ENCODE measurements at places on chromosomes 11 and 22.

GRCh38 chr11:113818426-113818825, 38.8 kb downstream of the CLDN25 start:
- no peak for DNase-seq

- DNase-seq, result no peak
Measured at GRCh38 chr22:26025626-26026025, 143.6 kb upstream of the SEZ6L start.

DNA sequence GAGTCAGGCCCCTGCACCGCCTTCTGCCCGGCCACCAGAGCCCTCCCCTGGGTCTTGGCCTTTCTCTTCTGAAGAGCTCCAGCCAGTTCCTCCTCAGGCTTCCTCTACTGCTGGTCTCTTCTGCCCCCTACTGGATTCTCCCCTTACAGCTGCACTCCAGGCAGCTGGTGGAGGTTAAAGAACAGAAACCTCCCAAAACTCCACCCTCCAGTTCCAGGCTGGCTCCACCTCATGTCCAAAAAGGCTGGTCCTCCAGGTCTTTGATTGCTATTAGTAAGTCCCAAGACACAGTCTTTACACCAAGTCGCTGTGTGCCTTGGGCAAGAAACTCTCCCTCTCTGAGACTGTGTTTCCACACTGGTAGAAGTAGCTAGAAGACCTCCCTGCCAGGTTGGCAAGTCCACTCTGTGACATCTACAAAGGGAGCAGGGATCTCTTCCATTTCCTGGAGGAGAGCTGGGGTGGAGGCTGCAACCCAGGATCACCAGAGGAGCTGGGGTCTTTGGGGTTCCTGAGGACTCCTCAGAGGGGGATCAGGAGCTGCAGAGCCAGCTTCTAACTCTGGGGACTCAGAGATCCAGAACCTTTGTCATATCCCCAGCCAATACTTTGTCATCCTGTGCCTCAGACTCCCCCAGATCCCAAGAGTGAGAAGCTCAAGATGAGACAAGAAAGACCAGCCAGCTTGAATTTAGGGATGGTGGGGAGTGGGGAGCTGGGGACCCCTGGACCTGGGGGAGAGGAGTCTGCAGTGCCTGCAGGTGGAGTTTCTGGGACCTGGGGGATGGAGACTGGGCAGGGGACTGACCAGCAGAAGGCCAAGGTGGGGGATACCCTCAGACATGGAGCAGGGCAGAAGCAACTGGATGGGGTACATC, 3.4 kb upstream of the IGLL5 start:
- peak; percentile 57 for DNase-seq

DNA sequence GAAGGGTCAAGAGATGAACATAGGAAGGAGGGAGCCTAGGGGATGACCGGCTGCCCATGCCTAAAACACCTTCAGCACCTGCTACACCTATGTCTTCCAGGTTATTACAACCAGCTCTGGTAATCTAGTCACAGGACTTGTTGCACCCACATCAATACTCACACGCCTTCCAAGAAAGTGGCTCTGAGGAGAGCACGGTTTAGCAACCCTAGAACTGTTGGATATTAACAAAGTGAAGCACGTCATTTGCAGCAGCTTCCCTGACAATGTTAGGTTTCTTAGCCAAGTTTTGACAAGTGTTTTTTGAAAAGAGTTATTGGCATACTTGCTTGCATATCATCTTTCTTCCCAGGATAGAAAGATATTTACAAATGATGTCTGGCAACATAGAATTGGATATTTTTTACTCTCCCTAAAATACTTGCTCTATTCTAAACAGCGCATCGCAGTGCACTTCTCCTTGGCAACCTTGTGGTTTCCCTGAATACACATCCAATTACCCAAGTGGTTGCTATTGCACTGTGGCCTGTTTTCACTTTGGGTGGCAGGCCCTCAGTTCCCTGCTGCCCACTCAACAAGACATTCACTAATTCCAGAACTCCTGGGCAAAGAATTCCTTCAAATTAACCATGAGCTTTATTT, 94.3 kb upstream of the ARHGAP42 start:
- DNase-seq, result no peak

GRCh38 chr11:127058524-127058923, 58.0 kb upstream of the KIRREL3 start:
- DNase-seq, result no peak

GRCh38 chr11:75152090-75152489, 1.2 kb downstream of the SLCO2B1 start:
- no peak for DNase-seq

DNA sequence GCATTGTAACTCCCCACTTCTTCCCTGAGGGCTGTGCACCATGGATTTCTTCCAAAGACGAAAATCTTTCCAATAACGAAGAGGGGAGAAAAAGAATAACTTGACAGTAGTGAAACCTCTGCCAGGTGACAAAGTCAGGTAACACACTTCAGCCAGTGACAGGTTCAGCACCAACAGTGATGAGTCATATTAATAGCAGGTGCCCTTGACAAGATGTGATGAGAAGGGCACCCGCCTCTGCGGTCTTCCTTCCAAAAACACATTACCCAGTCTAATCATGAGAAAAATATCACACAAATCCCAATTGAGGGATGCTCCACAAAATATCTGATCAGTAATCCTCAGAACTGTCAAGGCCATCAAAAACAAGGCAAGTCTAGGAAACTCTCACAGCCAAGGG, 157.8 kb downstream of the EFCAB6 start:
- no peak for DNase-seq

GRCh38 chr22:47605886-47606285, 843.4 kb downstream of the TBC1D22A start:
- no peak for DNase-seq
